ENCODE measurements at places on chromosomes 7 and 10. TPM values are rescaled to one million over a fixed set of nuclear protein-coding genes. Genes with fewer than 3 reads are reported as not detected.

Gene LRRC17
- 19.3 TPM for total RNA-seq

Gene SERPINE1
- total RNA-seq, result 7.4 TPM

DNA sequence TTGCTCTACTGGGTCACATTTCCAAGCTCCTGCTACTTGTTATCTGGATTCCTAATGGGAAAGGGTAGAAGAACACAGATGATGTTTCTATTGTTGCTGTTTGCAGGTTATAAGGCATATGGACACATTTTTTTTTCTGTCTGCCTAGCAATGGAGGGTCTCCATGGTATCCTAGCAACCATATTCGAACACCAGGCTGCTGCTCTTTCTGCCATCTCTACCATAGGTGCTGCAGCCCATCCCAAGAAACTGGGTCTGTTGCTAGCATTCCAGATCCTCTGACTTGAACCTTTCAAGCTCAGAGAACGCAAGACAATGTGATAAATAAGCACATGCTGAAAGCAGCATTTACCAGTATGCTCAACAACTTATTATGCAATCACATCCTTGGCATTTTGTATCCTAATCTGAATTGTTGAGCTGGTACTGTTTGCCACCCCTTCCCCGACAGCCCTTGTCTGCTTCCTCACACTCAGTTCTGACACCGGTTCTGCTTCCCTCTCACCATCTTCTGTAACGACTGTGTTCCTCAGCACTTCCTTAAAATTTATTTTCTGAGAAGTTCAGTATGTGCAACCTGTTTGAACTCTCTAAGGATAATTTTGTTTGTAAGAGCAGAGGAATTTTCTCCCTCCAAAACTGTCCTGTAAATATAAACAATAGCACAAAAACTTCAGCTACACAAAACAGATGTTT is 6.2 kb downstream of the PRKG1 start:
- no peak overlapping the region for H3K27ac ChIP-seq
- no peak for DNase-seq
- H3K4me1 ChIP-seq, result no peaks in the 10 kb centered on the region
- H3K27me3 ChIP-seq, result no peaks in the 10 kb centered on the region
- H3K36me3 ChIP-seq, result no peaks in the 10 kb centered on the region
- no peak overlapping the region for H3K4me3 ChIP-seq

- H3K27ac ChIP-seq, result no peak overlapping the region
- no peak overlapping the region for H3K4me3 ChIP-seq
- no peaks in the 10 kb centered on the region for H3K36me3 ChIP-seq
- H3K27me3 ChIP-seq, result no peaks in the 10 kb centered on the region
Measured at GRCh38 chr7:80775897-80776296, 137.5 kb downstream of the CD36 start.

DNA sequence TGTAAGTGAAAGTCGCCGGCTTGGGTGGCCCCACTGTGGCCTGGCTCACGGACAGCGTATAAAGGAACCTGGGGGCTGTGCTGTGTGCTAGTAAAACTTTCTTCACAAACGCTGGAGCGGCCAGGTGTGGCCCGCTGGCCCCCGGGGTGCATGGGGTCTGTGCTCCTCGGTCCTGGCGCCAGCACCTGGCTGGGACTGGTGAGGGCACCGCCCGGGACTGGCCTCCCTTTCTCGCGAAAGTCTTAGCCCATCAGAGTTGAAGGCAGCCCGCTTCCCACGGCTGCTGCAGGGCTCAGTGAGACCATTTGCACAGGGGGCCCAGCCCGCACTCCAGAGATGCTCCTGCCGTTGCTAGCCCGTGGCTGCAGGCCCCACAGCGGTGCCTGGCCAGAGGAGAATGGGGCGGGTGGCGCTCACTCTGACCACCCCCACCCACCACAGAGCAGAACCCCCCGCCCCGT is 5.8 kb downstream of the PWWP2B start:
- H3K4me1 ChIP-seq, result peaks cover 22% of the 10 kb centered on the region
- H3K36me3 ChIP-seq, result no peaks in the 10 kb centered on the region
- H3K4me3 ChIP-seq, result no peak overlapping the region
- H3K27me3 ChIP-seq, result no peaks in the 10 kb centered on the region
- no peak for DNase-seq
- no peak overlapping the region for H3K27ac ChIP-seq

DNA sequence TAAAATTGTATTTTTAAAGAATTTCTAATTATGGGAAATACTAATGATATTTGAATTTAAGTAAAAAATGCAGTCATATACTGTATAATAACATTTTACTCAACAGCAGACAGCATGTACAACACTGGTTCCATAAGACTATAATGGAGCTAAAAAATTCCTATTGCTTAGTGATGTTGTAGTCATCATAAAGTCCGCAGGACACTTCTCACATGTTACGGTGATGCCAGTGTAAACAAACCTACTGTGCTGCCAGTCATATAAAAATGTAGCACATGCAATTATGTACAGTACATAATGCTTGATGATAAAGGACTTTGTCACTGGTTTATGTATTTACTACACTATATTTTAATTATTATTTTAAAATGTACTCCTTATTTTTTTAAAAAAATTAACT is 629.3 kb downstream of the IPMK start:
- H3K4me3 ChIP-seq, result no peak overlapping the region
- H3K4me1 ChIP-seq, result no peaks in the 10 kb centered on the region
- H3K27ac ChIP-seq, result no peak overlapping the region
- no peaks in the 10 kb centered on the region for H3K27me3 ChIP-seq
- DNase-seq, result no peak

Measured in breast epithelium (tissue), 4 donors.